ENCODE measurements at places on chromosomes 4 and X.

DNA sequence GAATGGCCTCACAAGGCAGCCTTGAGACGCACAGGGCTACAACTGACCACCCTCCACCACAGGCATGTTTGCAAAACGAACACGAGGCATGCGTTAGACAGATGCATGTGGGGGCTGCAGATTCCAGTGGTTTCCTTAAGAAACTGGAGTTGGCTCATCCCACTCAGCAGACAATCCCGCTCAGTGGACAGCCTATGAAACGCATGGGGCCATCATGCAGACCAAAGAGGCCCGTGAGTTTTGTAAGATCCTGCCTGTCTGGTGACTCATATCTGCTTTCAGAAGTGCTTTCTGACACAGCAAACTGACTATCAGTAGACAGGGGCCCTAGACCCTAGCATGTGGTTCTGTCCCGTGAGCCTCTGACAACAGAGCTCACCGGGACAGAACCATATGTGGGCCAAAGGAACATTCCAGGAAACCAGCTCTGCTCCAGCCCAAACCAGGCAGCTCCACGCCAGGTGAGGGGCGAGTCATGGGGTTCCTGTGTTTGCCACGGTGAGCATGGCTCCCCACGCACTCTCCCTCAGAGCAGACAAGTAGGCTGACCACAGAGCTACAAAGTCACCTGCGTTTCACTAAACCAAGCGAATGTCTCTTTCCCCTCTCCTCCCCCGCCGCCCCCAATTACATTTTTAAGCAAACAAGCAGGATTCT lies 74.4 kb downstream of the MTMR1 start:
- DNase-seq: no peak

DNA sequence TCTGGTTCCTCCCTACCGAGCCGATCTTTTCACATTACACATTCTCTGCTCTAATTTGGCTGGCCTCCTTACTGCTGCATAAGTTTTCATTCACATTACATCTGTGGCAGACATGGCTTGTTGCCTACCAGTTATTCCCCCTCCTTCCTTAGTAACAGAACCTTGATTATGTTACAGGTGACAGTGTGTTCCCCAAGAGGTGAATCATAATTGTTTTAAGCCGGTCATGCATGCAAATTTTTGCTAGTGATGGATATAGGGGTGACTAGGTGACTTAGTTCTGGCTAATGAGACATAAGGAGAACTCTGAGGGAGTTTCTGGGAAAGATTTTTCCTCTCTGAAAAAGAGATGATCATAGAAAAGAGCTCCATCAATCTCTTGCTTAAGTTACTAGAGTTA lies 8.4 kb upstream of the LAMP2 start:
- no peak for DNase-seq

DNA sequence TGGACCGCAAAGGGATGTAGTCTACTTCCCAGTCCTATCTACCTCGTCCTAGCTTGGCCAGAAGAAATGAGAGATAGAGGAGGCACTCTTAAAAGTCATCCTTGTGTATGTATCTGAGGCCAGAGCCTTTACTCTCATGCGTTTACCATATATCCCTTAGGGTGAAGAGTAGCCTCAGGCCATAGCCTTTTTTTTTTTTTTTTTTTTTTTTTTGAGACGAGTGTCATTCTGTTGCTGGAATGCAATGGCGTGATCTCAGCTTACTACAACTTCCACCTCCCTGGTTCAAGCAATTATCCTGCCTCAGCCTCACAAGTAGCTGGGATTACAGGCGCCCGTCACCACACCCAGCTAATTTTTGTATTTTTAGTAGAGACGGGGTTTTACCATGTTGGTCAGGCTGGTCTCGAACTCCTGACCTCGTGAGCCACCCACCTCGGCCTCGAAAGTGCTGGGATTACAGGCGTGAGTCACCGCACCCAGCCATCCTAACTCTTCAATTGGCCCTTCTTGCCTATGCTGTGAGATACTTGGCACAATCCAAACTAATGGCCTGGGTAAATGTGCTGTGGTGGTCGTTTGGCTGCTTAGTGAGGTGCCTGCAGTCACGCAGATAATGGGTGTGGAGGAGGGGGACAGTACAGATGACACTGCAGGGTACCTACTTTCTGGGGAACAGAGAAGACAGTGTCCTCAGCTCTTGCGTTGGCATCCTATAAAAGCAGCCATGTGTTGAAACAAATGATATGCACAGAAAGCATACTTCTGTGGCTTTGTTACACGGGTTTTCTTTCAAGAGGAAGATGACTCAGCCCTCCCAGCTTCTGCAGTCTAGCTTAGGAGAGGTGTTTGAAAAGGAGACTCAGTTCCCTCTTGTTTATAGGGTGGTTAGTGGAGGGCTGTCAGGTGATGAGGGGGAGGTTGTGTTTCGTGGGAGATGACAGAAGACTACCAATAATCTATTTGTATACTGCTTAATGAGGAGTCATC lies 10.4 kb upstream of the DGAT2L6 start:
- DNase-seq: no peak

DNA sequence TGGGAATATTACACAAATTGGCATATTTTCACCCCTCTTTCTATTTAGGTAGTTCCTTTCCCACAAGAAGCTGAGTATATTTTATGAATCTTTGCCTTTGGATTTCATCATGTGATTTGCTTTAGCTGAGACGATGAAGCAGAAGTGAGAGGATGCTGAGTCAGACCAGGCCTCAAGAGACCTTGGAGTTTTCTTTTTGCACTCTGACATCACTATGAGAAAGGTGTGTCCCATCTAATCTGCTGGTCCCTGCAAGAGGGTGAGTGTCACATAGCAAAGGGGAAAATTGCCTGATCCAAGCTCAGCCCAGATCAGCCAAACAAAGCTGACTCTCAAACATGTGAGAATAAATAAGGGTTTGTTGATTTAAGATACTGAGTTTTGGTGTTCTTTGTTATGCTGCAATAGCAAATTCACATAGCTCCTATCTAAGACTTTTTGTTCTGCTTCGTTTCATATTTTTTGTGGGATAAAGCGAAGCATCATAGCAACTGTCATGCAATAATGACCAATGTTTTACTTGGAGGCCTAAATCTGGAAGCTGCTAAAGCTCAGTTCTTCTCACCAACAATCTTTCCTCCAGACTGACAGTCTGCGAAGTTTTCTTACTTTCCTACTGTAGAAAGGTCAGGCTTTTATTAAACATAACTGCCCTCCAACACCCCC lies 176.9 kb downstream of the PDHA2 start:
- DNase-seq: no peak

DNA sequence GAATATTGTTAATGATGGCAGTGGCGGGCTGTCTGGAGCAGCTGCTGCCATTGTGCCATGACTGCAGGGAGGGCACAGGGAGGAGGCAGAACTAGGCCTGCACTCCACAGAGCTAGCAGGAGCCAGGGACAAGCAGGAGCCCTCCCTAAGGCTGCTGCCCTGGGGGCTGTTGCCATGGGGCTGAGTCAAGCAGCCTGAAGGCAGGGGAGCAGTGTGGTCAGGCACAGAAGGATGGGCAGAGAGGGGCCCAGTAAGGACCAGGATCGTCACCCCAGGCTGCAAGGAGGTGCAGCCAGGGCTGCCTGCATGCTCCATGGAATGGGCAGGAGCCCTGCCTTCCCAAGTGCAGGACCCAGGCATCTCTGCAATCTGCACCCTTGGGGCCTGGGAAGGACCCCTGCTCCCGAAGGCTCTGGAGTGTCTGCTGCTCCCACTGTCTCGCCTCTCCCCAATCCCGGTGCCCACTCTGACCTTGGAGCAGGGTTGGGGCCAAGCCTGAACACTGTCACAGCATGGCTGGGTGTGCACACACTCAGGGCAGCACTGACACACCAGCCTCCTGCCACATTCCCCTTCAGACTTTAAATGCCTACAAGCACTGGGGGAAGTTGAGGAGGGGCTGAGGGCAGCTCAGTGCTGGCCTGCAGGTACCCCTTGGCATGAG lies 98.3 kb upstream of the GALNTL6 start:
- no peak for DNase-seq

- DNase-seq: peak; percentile 0
Observed at GRCh38 chr4:23889814-23890341, at the start of gene PPARGC1A. PPARGC1A (minus strand) TSS chr4:23890047; CDS start chr4:23889957, 90 bp downstream.

DNA sequence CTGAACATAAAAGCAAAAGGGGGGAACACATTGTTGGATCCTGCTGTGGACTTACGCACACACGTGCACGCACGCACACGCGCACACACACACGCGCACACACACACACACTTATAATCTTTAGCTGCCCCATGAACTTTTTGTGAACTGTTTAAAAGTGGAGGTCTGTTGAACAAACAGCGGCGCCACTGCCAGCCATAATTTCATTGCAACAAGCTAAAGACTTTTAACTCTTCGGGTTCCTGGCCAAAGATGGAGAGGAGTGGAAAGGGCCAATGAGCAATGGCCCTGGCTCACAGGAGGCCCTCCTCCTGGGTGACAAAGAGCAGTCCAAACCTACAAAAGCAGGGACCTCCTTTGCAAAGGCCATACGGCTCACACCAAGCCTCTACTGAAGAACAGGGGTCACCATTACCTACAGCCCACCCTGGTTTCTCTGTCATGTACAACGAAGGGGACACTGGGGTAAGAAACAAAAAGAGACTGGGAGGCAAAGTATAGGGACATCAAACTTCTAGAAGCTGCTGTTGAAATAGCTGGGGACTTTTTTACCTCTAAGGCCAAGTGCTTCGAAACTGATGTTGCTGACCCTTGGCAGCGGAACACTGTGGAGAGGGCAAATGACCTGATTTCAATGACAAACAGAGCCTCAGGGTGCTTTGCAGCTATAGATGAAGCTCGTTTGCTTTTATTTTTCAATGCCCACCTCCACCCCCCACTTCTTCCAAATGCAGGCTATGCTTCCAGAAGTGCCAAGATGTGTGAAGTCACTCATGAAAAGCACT lies 16.7 kb downstream of the BCOR start:
- no peak for DNase-seq

DNA sequence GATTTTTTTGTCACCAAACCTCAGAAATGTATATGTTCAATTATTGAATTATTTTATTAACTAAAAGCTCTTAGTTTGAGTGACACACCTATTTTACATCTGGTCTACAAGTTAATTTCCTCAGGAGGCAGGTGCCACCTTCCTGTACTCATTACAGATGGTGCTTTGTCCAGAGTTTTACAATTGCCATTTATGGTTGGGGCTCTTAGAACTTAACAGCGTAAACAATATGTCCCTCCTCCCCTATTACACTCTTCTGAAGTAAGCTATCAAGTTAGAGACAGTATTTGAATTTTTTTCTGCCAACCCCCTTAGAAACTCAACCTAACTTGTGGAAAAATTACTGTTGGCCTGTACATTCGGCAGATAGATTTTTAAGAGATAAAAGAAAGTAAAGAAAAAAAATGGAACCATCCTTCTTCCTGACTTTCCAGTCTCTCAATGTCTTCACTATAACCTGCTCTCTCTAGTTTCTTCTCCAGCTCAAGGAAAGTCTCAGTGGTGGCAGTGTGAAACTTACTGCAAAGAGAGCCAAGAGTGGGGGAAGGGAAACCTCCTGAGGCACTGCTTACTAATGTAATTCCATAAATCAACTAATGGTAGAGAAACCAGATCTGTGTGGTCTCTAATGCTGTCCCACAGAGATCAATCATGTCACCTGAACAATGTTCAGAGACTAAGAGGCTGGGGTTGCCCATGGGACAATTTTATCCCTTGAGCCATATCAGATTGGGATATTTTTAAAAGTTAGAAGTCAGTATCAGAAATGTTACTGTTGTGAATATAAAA lies 7.8 kb downstream of the CXXC4 start:
- DNase-seq: no peak
